ENCODE measurements at places on chromosomes 3 and 15.

- DNase-seq = peak; percentile 12
Measured at GRCh38 chr15:87732976-87733375, 523.6 kb downstream of the NTRK3 start.

GRCh38 chr3:71573181-71573580, 10.3 kb downstream of the FOXP1 start:
- no peak for DNase-seq

DNA sequence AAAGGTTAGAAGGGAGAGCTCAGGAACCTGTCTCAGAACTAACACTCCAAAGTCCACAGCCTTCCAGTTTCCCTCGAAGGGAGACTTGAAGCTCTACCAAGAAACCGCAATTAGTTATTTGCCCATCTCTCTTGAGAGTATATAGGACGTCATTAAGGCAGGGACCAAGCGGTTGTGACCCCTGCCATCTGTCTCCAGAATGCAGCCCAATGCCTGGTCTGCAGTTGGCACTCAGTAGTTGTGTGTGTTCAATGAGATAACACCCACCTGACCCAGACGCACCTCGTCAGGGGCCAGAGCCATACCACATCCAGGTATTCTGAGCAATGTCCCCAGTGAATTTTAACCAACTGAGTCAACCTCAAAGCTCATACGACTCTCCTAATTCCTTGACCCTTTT, 251.0 kb downstream of the VPS13C start:
- DNase-seq = no peak

DNA sequence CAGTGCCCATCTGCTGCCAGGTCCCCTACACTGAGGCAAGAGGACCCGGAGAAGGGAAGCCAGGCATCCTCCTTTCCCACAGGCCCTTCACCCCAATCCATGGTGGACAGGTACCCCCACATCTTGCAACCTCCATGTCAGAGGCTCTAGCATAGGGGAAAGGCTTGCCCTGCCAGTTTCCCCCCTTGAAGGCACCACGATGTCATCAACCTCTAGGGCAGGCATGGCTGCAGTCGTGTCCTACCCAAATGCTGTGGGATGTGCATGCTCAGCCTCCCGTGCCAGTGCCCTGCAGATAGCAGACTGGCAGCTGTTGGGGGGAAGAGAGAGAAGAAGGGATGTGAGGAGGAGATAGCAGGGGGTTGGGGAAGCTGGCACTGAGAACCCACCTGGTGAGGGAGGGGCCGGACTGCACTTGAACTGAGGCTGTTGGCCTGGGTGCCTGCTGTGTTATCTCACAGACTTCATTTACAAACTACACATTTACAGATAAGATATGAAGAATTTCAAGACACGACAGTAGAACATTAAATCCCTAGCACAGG, 197.5 kb downstream of the ADAMTS9 start:
- no peak for DNase-seq

DNA sequence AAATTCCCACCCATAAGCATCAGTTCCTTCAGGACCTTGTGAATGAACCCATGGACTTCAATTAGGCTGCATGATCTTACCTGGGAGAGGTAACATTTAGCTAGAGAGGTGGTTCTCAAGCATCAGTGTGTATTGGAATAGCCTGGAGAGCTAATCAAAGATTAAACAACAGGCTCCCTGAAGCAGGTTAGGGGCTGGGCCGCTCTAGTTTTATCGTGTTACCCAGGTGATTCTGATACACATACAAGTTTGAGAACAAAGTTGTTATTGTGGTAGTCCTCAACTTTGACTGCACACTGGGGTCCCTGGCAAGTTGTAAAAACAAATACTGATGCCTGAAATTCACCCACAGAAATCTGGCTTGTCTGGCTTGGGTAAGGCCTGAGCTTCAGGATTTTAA, 31.2 kb downstream of the MYH15 start:
- no peak for DNase-seq

DNA sequence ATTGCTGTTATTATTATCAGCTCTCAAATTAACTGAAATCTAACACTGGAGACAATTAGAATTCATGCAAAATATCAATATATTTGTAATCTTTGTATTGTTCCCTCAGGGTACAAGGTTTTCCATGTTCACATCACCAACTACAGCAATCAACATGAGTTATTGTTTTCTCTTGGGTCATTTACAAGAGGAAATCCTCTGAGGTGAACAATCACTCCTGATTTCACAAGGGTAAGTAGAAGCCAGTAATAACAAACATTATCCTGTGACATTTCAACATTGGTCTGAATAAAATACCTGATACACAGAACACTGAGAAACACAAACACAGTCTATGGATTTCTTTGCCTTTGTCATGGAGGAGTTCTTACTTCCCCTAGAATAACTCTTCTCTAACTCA, 174.0 kb downstream of the SUCNR1 start:
- DNase-seq = no peak

- DNase-seq = no peak
Measured at GRCh38 chr3:173003471-173003870, 137.6 kb downstream of the SPATA16 start.

GRCh38 chr3:138434875-138435772, 708 bp downstream of the ESYT3 start:
- no peak for DNase-seq

- no peak for DNase-seq
Measured at GRCh38 chr15:58467722-58468423, 36.1 kb downstream of the LIPC start.

DNA sequence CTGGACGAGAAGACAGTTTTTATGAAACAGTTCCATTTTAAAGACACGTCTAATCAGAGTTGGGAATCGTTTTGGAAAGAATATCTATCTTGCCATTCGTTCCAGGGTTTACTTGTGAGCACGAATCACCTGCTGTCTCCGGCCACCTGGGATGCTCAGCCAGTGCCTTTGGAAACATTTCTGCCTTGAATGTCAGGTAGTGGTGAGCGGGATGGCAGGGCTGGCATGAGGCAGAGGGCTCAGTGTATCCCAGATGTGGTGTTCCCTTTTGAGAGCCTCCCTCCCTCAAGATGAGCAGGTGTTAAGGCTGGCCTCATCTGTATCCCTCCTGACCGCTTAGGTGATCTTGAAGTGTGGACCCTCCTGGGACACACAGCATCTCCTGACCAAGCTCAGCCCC, 47.9 kb upstream of the PLXNA1 start:
- no peak for DNase-seq

DNA sequence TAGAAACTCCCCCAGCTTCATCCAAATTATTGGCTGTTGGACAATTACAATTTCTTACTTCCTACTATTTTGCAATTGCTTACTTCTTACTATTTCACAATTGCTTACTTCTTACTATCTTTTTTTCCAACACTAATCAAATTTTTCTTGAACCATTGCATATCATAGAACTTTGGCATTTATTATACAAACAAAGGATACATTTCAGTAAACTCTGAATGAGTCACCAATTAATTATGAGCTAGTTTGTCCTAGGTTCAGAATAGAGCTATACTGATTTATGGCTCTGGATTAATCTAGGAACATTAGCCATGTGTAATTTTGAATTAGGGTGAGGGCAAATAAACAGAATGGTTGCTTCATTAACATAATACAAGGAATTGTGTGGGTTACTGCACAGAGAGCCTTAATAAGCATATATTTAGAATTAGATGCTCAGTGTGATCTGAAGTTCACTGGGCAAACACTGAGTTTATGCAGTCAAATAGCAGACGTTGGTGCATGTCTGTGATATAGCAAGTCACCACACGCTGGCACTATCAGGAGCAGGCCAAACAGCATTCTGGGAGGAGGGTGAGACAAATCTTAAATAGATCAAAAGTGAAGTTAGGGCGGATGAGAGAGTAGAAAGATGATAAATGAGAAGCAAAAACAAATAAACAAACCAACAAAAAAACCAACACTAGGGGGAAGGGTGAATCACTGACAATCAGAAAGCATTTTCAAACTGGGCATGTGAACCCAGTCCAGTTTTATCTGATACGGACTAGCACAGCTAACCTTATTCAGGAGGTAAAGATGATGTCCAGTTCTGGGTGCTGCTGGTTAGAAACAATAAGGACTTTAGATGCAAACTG, 21.5 kb downstream of the GABRR3 start:
- DNase-seq = no peak

DNA sequence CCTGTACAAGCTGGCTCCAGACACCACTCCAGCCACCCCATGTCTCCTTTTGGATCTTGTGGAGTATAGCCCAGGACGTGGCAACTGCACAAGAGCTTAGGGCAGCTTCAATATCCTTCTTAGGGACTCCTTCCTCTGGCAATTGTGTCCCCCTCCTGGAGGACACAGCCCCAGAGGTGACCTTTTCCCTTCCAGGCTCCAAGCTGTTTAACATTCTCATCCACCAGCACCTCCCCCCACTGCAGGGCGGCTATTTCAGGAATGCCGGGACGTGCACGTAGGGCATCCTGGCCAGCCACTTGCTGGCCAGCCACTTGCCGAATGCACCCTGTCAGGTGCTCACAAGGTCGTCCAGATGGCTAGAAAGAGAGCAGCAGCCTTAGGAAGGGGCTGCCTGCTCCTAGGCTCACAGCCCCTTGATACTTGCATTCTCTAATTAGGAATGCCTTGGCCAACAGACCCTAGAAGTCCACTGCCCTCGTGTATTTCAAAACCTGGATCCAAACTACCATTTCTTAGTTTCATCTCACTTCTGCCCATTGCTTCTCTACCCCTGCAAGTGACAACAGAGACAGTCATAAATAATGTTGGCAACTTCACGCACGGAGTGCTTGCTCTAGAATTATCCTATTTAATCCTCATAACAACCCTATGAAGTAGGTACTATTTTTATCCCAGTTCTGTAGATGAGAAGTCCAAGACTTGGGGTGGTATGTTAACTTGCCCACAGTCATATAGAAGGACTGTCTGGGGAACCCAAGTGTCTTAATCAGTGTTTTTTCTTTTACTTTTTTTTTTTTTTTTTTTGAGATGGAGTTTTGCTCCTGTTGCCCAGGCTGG, 24.5 kb upstream of the IDH2 start:
- DNase-seq = no peak

GRCh38 chr3:132239587-132239986, 77.6 kb upstream of the ACP3 start:
- DNase-seq = no peak

DNA sequence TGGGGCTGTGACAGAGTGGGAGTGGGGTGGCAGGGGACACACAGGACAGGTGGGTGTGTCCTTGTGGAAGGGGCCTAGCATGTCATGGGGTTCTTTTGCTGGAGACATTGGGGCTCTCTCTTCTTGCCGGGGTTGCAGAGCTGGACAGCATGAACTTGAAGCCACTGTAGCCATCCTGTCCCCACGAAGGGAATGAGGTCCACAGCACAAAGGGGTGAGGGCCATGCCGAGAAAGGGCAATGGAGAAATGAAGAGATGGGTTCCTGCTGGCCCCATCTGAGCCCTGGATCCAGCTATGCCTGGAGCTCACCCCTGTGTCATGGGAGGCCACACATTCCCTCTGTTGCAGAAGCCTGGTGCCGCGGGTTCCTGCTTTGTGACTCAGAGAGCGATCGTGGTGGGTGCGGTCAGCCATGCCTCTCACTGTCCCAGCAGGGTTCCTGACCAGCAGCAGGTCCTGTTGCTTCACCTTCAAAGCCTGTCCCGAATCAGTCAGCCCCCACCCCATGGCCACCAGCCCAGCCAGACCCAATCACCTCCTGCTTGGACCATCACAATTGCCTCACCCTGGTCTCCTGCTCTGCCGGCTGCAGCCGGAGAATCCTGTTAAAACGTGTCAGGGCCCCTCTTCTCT, 50.0 kb downstream of the DNAJB8 start:
- DNase-seq = no peak

GRCh38 chr3:24315356-24315755, 179.3 kb downstream of the THRB start:
- DNase-seq = no peak

GRCh38 chr15:65532738-65533051, 2.4 kb downstream of the HACD3 start:
- DNase-seq = no peak

GRCh38 chr3:138284079-138284478, 45.6 kb downstream of the NME9 start:
- no peak for DNase-seq

DNA sequence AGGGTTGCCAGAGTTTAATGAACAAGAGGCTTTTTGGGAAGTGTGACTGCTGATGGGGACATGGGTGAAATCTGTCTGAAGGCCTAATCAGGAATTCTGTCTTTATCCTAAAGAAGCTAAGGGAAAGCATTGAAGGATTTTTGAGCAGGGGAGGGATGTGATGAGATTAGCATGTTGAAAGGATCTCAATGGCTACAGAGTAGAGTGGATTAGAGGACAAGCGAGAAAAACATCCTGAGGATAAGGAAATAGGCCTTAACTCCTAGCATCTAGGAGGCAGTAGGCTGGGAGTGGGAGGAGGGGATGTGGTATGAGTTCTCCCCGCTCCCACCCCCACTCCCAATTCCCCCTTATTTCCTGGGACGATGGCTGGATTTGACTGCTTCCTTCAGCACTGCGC, 35.1 kb upstream of the SNTN start:
- no peak for DNase-seq

DNA sequence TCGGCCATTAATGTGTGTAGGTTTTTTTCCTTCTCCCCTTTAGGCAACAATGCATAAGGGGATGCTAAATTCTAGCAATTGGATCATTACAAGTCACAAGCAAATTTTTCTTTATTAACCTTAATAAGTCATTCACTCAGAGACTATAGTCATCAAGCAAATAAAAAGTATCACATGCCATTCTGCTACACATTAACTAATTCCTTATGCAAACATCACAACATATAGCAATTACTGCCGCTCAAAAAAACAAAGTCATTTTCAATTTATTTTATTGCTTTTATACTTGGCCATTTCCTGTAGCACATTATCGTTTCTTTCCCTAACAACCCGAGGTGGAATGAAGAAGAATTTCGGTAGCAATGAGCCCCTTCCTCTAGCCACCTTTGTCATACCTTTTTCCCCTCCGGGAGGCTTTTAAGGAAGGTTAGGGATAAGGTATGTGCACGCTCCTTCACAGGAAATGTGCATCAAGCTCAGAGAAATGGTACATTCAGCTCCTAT, 421.2 kb downstream of the TIGIT start:
- no peak for DNase-seq

GRCh38 chr3:113222451-113223086, 11.2 kb downstream of the BOC start:
- no peak for DNase-seq

DNA sequence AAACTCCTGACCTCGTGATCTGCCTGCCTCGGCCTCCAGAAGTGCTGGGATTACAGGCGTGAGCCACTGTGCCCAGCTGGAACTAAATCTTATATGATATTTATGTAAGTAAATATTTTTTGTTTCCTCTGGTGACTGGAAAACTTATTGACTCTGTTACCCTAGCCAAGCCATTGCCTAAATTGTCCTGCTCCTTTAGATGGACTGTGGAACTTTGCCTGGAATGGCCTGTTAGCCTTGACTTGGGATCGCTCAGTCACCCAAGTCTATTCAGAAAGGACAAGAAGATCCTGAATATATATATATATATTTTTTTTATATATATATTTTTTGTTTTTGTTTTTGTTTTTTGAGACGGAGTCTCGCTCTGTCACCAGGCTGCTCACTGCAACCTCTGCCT, 113.9 kb downstream of the PDE8A start:
- DNase-seq = no peak

GRCh38 chr3:151468284-151468917, 7.5 kb upstream of the IGSF10 start:
- DNase-seq = no peak

Measured in lower leg skin (tissue), 4 donors.